Stimulated activated CD8-positive, alpha-beta memory T cell treated with anti-CD3 and anti-CD28 coated beads, Interleukin-4, amount 100 ng/mL, for 4 hours (primary cell): ENCODE measurements at places on chromosomes 4 and X.

GRCh38 chr4:12126474-12126873 lies 697.8 kb upstream of the HS3ST1 start:
- DNase-seq, result no peak

- DNase-seq, result no peak
These were observed 10.7 kb downstream of the KLHL8 start for GRCh38 chr4:87209696-87210095.

GRCh38 chr4:108685036-108685686 lies 34.8 kb downstream of the OSTC start:
- no peak for DNase-seq

GRCh38 chrX:142804085-142804484 lies 221.6 kb upstream of the SPANXN4 start:
- DNase-seq, result no peak

DNA sequence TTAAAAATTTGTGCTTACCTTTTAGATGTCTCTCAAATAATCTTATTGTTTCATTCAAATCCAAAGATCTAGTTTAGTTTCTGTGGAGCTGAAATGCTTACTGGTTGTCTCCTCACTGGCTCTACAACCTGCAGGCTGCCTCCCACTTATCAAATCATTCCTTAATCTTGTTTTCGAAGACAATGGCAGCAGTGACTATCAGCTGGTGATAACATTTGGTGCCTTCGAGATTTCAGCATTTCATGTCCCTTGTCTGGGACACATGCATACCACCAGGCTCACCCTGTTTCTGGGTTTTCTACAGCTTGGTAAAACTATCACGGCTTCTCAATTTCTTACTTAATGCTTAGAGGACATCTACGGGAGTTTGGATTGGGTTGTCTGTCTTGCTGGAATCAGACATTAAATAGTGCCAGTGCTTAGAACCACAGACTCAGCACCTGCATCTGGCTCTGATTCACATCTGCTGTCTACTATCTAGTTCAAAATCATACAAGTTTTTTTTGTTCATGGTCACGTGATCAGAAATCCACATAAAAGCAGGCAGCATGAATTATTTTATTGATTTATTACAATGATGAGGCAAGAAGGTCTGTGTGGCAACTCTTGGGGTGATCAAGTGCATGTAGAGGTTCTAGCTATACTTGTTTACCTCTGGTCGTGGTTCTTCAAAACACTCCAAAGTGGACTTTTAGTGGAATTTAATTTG lies 32.0 kb upstream of the SMARCAD1 start:
- DNase-seq, result no peak
